ENCODE measurements at places on chromosomes 4 and X.

GRCh38 chrX:71509289-71509688 lies 23.6 kb upstream of the OGT start:
- DNase-seq: no peak

DNA sequence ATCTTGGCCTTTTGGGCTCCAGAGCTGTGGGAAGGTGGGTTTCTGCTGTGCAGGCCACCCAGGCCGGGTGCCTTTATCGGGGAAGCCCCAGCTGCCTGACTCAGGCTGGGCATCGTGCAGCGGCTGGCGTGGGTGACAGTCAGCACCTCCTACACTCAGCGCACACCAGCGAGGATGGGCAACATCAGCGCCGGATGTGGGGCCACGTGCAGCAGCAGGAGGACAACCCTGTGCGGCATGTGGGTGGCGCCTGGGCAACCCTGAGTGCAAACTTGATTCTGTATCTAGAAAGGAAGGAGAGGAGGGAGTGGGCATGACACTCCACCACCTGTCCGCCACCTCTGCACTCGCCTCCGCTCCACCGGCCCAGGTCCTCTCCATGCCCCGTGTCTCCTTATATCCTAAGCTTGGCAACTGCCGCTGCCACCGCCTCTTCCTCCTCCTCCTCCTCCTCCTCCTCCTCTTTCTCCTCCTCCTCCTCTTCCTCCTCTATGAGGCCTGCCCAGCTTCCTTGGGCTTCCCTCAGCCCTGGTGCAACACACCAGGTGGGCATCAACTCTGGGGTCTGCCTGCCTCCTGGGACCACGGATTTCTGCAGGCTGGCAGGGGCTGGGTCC lies 107.4 kb upstream of the AFAP1 start:
- DNase-seq: no peak

DNA sequence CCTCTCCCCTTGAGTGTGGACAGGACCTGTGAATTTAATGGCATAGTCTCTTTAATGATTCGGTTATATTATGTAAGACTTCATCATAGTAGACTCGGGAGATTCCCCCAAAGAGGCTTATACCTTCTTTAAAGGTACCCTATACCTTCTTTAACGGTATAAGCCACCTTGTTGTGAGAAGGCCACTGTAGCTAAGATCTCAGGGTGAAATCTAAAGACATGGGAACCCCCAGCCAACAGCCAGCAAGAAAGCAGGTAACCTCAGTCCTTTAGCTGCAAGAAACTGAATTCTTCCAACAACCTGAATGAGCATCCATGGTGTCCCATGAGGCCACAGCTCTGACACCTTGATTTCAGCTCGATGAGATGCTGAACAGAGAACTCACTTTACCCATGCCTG lies 931 bp downstream of the DDX60 start:
- no peak for DNase-seq

GRCh38 chr4:88696630-88697029 lies 999 bp downstream of the NAP1L5 start:
- no peak for DNase-seq

- no peak for DNase-seq
These were observed 47.0 kb downstream of the SCLT1 start for GRCh38 chr4:129046055-129046959.

DNA sequence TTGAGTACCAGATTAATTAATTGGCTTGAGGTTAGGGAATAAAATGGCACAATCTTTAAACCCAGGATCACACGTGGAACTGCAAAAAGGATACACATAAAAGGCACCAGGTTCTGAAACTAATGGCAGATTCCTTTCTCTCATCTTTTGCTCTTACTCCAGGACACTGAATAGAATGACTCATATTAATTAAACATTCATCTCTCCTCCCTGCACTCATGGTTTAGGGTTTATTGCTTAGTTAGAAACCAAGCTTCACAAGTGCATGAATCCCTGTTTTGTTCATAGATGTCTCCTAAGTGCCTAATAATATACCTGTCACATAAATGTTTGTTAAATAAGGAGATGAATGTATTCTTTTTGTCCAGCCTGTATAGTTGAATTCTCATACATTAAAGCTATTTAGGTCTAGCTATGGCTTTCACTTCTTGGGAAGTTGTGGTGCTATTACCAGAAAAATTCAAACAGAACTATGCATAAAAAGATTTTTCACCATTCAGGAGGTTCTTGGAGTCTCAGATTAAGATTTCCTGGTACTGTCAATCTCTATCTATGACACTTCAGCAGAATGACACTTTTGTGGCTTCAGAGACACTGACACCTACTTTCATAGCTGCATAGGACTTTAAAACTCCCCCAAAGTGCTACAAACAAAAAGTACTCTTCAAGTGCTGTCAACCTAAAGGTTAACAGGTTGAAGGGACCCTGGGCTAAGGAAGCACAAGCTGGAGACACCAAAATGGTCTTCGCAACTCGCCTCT lies 7.4 kb downstream of the CORIN start:
- no peak for DNase-seq

GRCh38 chr4:82585690-82586435 lies 24.1 kb upstream of the TMEM150C start:
- no peak for DNase-seq

- no peak for DNase-seq
These were observed 220.6 kb upstream of the FAM241A start for GRCh38 chr4:111924696-111925095.

DNA sequence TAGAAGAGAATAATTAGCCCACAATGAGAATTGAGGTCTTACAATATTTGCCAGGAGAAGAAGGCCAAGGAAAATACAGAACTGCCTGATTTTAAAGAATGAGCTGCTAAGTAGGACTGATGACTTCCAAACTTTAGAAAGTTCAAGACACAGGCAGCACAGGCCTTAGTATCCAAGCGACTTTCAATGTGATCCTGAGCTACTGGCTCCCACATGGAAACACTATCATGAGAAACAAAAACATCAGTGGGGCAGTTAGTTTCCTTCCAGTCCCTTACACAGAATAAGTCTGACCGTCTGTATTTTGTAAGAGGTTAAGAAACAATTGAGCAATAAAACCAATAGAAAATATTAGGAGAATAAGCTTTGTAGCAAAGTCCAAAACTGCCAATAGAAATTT lies 251.4 kb downstream of the COL25A1 start:
- DNase-seq: no peak

- no peak for DNase-seq
These were observed 124.2 kb upstream of the MSX1 start for GRCh38 chr4:4735136-4735750.

GRCh38 chr4:156875055-156875454 lies 96.5 kb downstream of the PDGFC start:
- no peak for DNase-seq
